Left ventricle myocardium inferior (tissue), 1 donor: ENCODE measurements at places on chromosomes 1 and 21.

DNA sequence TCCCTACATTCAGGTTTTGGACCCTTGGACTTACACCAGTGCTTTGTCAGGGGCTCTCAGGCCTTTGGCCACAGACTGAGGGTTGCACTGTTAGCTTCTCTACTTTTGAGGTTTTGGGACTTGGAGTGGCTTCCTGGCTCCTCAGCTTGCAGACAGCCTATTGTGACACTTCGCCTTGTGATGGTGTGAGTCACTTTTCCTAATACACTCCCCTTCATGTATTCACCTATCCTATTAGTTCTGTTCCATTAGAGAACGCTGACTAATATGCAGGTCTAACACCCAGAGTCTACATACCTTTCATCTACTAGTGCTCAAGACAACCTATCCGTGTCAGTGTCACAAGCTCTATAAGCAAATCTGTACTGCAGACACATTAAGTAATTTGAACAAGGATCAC is 605.3 kb downstream of the KCNT2 start:
- DNase-seq: no peak

GRCh38 chr21:14096577-14096976 is 114.2 kb downstream of the LIPI start:
- DNase-seq: no peak

GRCh38 chr1:119651133-119651532 is 3.1 kb upstream of the ZNF697 start:
- no peak for DNase-seq

GRCh38 chr1:162902416-162902815 is 41.4 kb upstream of the CCDC190 start:
- no peak for DNase-seq

DNA sequence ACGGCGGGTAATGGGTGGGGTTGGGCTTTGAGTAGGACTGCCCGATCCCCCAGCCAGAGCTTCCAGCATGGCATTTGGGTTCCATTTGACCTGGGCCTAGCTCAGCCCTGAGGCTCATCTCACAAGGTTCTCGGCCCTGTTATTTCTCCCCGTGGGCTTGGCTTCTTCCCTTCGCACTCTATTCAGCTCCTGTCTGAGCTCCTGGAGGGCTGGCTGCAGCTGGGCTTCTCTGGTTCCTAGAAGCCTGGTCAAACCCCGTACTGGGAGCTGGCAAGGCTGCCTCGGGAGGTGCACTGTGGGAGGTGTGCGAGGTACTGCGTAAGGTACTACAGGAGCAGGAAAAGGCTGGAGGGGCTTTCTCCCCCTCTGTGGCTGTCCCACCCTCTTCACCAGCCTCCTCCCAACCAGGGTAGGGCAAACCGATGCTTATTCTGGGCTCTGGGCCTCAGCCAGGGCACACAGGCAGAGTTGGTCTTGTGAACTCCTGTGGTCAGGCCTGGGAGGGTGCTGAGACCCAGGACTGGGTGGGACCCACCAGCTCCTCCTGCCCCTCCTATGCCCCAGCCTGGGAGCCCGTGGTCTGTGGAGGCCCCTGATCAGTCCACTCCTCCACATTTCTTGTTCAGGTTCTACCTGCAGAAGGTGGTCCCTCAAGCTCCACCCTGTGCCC is 814 bp downstream of the A3GALT2 start:
- no peak for DNase-seq

DNA sequence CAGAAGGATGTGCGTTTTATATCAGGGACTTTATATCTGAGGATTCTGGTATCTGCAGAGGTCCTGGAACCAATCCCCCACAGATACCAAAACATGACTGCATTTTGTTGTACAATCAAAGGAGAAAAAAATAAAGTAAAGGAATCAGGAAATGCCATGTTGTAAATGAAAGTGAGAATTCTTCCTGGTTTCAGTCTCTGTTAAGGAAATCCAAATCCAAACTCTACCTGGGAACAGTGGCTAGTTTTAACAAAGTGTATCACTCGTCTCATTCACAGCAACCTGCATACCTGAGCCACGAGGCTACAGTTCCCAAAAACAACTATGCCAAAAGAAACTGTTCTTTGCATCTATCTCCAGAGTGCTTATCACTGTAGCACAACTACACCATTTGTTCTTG is 77.3 kb upstream of the ATF3 start:
- DNase-seq: no peak

DNA sequence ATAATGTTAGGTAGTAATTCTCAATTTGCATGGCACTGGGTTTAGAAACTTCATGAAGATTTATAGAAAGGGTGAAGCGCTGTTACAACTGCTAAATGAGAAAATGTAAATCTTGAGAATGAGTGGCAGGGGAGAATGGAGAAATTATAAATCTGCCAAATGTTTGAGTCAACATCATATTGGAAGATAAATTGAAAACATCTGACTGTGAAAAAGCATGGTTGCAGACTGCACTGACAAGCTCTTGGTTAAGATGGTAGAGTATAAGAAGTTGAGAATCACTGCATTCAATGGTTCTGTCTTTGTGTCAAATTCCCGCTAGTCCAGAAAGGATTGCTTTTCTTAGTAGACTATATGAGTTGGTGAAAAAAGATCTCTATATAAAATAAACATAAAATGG is 113.3 kb upstream of the DUSP10 start:
- no peak for DNase-seq

- no peak for DNase-seq
Measured at GRCh38 chr1:182995894-182996293, 27.3 kb upstream of the LAMC1 start.

- DNase-seq: no peak
Measured at GRCh38 chr1:182762536-182762935, 27.0 kb upstream of the NPL start.

GRCh38 chr1:46819335-46819734 is 20.5 kb downstream of the CYP4B1 start:
- DNase-seq: no peak

GRCh38 chr1:223840254-223840653 is 5.5 kb downstream of the TP53BP2 start:
- no peak for DNase-seq

GRCh38 chr1:24709791-24710441 is 35.3 kb upstream of the CLIC4 start:
- DNase-seq: no peak

- DNase-seq: no peak
Measured at GRCh38 chr1:65469889-65470340, 49.4 kb downstream of the LEPR start.

DNA sequence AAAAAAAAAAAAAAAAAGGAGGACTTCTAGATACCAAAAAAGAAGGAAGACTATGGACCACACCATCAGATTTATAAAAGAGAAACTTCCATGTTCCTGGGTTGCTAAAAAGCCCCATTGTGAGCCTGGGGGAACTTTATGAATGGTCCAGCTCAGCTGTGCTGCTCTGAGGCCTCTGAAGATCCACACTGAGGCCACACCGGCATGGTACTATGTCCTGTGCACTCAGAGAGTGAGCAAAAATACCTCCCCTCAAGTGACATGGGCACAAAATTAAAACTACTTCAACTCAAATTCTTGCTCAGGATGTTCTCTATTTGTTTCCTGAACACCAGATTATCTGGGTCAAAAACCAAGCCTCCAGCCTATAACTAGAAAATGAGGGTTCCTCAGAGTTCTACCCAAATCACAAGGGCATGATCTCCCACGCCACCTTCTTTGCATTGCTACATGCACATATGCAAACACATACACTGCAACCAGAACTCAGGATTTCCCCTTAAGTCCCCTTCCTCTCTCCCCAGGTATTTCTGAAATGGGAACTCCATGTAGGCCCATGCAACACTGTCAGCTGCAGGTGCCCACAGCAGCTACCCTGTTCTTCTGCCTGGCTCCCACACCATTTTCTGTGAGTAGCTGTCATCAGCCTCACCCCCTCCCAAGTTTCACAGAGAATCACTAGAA is 94.4 kb downstream of the SH3GLB1 start:
- DNase-seq: no peak

GRCh38 chr21:44932408-44933181 is 7.2 kb upstream of the SLX9 start:
- peak; percentile 58 for DNase-seq

- DNase-seq: no peak
Measured at GRCh38 chr1:2935751-2936390, 85.4 kb upstream of the ACTRT2 start.

DNA sequence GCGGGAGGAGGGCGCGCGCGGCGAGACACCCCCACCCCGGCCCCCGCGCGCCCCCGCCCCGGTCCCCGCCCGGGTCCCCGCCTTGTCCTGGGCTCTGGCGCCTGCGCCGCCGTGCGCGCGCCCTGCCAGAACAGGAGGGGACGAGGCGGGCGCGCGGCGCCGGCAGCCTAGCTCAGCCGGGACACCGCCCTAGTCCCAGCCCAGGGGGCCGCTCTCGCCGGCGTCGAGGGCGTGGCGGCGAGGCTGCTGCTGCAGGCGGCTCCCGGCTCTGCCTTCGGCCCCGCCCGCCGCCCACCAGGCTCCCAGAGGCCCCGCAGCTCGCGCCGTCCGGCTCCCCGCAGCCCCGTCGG is at the start of gene RCAN3:
Gene RCAN3, plus strand, starts transcription at position 128 of the 350 bp plus-strand sequence. CDS start 11,537 bp downstream, outside the sequence.
- DNase-seq: peak; percentile 88

GRCh38 chr1:34796990-34797389 is 4.2 kb downstream of the GJA4 start:
- DNase-seq: no peak
